Liver (tissue), 10 donors: ENCODE measurements at places on chromosomes 5 and 9. TPM values are rescaled to one million over a fixed set of nuclear protein-coding genes. Genes with fewer than 3 reads are reported as not detected.

DNA sequence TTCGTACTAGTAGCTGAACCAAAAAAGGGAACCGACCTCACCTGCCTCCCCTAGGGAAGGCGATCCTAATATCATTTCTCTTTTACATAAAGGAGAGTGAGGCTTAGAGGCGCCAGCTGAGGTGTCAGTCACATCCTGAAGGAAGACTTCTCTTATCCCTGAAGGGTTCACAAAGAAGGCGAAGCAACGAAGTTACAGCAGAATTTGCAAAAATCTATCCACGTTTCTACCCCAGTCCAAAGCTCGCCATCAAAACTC lies 598 bp upstream of the KIAA1191 start:
- peaks cover 3% of the 10 kb centered on the region for H3K36me3 ChIP-seq
- H3K4me1 ChIP-seq, result peaks cover 6% of the 10 kb centered on the region
- no peaks in the 10 kb centered on the region for H3K27me3 ChIP-seq
- no peak overlapping the region for H3K4me3 ChIP-seq
- no peak for DNase-seq
- H3K27ac ChIP-seq, result no peak overlapping the region

DNA sequence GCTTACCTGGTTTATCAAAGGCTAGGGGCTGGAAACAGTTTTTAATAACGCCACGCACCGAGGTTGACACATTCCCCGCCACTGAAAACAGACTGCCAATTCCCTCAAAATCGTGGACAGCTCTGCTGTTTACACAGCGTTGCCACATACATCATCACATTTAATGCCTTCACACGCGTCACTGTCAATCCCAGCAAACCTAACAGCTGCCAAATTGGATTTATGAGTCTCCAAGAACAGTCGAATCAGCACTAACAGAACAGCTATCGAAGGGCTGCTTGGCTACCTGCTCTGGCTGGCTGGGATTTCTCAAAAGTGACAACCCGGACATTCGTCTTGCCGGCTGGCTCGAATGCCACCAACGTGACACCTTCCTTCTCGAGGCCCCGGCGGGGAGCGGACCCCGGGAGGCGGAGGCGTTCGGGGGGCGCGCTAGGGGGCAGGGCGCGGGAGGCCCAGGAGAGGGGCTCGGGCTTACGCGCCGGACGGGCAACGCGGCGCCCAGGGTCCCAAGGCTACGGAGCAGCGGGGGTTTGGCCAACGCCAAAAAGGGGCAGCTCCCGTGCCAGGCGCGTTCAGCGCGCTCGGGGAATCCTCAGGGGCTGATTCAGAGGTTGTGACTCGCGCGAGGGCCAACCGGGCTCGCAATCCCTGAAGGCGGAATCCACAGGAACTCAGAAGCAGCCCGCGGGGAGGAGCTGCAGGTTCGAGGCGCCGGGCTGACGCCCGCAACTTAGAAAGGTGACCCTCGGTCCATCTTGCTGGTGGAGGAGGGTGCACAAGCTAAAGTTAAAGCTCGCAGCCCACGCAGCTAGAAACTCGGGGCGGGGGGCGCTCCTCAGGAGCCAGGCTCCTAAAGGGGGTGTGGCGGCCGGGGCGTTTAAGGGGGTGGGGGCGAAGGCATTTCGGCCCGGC lies 1.2 kb downstream of the CDC14B start:
- peak overlapping the region; percentile 99 for H3K27ac ChIP-seq
- H3K4me3 ChIP-seq, result peak overlapping the region; percentile 77
- DNase-seq, result peak; percentile 36
- no peaks in the 10 kb centered on the region for H3K27me3 ChIP-seq
- no peaks in the 10 kb centered on the region for H3K36me3 ChIP-seq

- H3K27me3 ChIP-seq, result no peaks in the 10 kb centered on the region
- H3K4me3 ChIP-seq, result no peak overlapping the region
- no peaks in the 10 kb centered on the region for H3K36me3 ChIP-seq
- no peak overlapping the region for H3K27ac ChIP-seq
- DNase-seq, result no peak
- peaks cover 18% of the 10 kb centered on the region for H3K4me1 ChIP-seq
These were observed 2.7 kb downstream of the FBXW11 start for GRCh38 chr5:172003746-172004145.

The TEK gene
- 13.8 TPM for total RNA-seq

The CCNO gene
- not detected for total RNA-seq

DNA sequence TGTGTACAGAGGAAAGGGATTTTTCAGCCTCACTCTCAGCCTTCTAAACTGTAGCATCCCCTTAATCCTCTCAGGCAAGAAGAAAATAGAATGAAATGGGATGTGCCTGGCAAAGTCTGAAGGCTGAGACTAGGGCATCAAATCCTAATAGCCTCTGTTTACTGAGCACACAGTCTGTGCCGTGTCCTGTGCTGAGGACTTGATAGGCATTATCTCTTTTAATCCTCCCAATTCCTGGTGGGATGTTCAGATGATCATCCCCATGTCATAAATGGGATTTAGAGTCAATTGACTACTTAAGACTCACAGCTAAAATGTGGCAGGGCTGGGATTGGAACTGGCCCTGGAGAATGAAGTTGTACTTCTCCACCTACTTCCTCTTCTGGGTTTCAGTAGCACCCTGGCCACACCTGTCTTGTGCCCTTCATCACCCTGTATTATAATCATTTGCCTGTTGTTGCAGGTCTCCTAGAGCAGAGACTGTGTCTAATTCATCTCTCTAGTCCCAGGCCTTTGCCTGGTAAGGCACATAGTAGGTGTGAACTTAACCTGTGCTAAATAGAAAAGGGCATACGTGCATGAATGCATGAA lies 81.0 kb downstream of the WWC1 start:
- H3K27me3 ChIP-seq, result no peaks in the 10 kb centered on the region
- DNase-seq, result no peak
- H3K27ac ChIP-seq, result no peak overlapping the region
- no peak overlapping the region for H3K4me3 ChIP-seq

DNA sequence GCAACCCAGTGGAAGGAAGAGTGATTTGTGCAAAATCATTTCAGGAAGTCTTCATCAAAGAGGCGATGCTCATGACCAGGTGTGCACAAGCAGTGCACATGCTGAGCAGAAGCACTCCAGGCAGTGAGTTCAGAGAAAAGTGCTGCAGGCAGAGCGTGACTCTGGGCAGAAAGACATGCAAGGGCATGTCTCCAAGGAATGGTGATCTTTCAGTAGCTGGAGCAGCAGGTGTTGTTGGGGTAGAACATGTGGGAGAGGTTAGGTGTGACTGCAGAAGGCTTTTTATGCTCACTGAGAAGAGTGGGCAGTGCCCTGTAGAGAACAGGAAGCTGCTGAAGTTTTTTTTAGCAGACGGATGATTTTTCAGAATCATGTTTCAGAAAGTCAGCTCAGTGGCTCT lies 545.4 kb upstream of the TLE4 start:
- no peaks in the 10 kb centered on the region for H3K4me1 ChIP-seq
- H3K27ac ChIP-seq, result no peak overlapping the region
- no peak for DNase-seq
- H3K27me3 ChIP-seq, result no peaks in the 10 kb centered on the region
- H3K36me3 ChIP-seq, result no peaks in the 10 kb centered on the region

The GABRA6 gene
- total RNA-seq, result not detected

The INSL4 gene
- total RNA-seq, result not detected

GRCh38 chr5:116396476-116397099 lies 178.0 kb downstream of the SEMA6A start:
- DNase-seq, result no peak
- no peaks in the 10 kb centered on the region for H3K27me3 ChIP-seq
- H3K27ac ChIP-seq, result no peak overlapping the region

DNA sequence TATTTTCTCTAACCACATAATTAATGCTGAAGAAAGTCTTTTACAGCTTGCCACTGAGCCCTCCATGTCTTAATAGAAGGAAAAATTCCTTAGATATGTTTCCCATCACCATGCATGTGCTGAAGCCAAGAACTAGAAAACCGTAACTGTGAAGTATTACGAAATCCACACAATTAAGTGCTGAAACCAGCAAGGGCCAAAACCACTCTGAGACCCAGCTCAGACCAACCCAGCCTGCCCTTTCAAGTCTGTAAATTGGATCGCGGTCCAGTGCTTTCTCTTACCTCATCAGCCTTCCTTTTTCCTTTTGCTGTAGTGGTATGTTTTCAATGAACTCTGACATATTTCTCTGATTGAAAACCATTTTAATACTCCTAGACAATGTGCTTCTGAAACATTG lies 26.3 kb downstream of the SEMA5A start:
- peaks cover 9% of the 10 kb centered on the region for H3K4me1 ChIP-seq
- H3K27ac ChIP-seq, result no peak overlapping the region
- H3K27me3 ChIP-seq, result no peaks in the 10 kb centered on the region
- H3K4me3 ChIP-seq, result no peak overlapping the region

The NSG2 gene
- total RNA-seq, result not detected

DNA sequence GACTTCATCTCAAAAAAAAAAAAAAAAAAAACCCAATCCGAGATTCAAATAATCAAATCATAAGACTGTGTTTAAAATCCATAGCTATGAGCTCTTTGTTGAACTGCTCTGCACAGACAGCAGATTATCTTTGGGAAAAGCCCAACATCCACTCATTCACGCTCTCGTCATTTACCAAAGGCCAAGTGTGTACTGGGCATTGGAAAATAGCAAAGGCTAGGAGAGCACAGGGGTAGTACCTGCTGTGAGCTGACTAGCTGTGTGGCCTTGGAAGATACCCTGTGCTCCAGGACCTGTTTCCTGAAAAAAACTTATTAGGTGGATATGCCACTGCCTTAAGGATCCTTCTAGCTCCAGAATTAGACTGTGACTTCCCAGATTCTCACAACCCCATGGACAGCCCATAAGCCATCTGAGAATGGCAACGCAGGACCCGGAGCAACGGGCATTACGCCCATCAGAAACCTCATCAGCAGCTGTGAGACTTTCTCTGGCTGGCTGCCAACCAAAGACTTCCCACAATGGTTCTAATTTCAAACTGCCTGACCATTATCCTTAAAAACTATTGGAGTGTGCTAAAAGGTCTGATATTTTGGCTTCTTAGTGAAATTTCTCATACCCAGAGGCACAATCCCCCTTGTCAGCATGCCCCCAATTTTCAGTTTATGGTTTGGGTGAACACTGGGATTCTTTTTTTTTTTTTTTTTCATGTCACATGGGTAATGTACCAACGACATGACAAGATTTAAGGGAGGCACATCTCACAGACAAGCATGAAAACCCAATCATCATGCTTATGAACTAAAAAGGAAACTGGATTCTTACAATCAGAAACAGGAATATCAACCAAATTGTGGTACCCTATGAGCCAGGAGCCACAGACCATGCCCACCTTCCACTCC lies 16.8 kb downstream of the SERINC5 start:
- peaks cover 21% of the 10 kb centered on the region for H3K4me1 ChIP-seq
- H3K27me3 ChIP-seq, result no peaks in the 10 kb centered on the region
- DNase-seq, result no peak
- no peak overlapping the region for H3K4me3 ChIP-seq
- H3K27ac ChIP-seq, result peak overlapping the region; percentile 67
- peaks cover 2% of the 10 kb centered on the region for H3K36me3 ChIP-seq

DNA sequence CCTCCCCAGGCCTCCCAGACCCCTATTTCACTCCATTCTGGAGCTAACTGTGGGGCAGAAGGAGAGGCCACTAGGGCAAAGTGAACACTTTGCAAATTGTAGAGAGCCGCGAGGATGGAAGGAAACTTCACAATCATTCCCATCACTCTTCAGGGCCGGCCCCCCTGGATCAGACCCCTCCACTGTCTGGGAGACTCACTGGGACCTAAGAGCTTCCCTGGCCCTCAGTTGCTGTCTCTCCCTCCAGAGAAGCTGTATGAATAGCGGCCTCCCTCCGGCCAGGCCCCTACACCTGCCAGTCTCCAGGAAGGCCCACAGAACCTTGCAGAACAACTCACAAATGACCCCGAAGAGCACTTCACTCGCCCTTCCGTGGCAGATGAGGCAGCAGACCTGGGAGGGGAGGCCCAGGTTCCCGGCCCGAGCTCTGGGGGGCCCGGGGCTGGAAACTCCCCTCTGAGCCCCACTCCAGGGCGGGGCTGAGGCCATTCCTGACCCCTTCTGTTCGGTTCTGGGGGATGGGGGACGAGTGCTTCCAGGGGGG lies 141.9 kb upstream of the IER5L start:
- H3K27me3 ChIP-seq, result no peaks in the 10 kb centered on the region
- H3K36me3 ChIP-seq, result no peaks in the 10 kb centered on the region
- no peak overlapping the region for H3K4me3 ChIP-seq
- no peak for DNase-seq

DNA sequence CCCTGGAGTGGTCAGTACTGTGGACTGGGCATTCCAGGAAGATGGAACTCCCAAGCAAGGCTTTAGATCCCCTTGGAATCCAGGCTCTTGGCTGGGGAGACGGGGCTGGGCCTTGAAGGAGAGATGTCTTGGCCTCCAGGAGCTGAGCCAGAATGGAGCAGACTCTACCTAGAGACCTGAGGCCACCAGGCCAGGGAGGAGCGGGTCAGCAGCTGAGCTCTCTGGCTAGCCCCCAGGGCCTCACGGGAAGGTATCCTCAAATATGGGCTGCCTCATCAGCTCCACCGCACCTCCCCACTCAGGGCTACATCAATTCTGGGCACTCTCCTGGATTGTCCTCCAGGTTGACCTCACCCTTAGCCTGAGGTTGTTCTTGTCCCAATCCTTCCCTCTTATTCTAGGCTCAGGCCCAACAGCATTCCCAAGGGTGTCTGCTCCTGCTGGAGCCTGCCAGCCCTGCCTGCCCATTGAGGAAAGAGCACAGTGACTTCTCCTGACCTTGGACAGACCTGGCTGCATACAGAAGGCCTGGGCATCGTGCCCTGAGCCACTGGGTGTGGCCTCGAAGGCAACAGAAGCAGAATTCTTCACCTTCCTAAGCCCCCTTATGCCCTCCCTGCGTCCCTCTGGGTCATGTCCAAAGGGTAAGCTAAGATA lies 3.0 kb upstream of the PDLIM4 start:
- no peak overlapping the region for H3K4me3 ChIP-seq
- no peak overlapping the region for H3K27ac ChIP-seq
- H3K27me3 ChIP-seq, result no peaks in the 10 kb centered on the region
- H3K4me1 ChIP-seq, result peaks cover 4% of the 10 kb centered on the region
- DNase-seq, result no peak

The CARD9 gene
- total RNA-seq, result 5.3 TPM

DNA sequence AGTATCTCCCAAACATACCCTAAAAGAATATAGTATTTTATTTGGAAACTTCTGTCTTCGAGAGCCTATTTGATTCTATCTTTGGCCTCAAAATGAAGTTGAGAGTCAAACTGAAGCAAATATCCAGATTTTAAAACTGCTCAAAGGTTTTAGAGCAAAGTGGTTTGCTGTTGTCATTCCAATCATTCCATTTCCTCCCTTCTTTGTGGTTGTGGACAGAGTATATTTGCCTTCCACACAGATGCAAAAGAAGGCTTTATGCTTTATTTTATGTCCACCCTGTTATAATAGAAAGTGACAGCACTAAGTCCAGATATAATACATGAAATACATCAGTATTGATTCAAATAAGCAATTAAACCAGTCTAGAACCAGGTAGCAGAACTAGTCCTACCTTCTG lies 12.4 kb downstream of the GZMK start:
- H3K27me3 ChIP-seq, result no peaks in the 10 kb centered on the region
- no peaks in the 10 kb centered on the region for H3K36me3 ChIP-seq
- H3K4me1 ChIP-seq, result no peaks in the 10 kb centered on the region
- H3K27ac ChIP-seq, result no peak overlapping the region
- no peak overlapping the region for H3K4me3 ChIP-seq
- DNase-seq, result no peak

The AFAP1L1 gene
- total RNA-seq, result 5.2 TPM

- H3K27me3 ChIP-seq, result no peaks in the 10 kb centered on the region
- no peaks in the 10 kb centered on the region for H3K36me3 ChIP-seq
- no peaks in the 10 kb centered on the region for H3K4me1 ChIP-seq
These were observed 106.3 kb upstream of the SNX2 start for GRCh38 chr5:122668552-122668951.
